ENCODE measurements at places on chromosomes 2 and 18.

DNA sequence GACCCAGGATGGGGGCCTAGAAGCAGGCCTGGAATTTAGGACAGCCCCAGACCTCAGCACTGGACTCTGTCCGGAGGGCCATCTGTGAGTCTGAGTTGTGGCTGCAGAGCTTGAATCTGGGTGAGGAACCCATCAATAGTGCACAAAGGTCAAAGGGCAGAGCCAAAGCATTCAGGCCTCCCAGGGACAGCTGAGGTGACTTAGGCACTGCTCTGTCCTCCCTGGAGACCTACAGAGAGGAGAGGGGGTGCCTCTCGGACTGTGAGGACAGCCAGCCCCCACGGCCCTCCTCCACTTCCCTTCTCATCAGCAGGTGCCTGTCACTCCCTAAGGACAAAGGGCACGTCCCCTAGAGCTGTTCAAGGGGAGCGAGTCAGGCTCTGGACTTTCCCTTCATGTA lies 25.1 kb upstream of the PRLH start:
- DNase-seq, result peak; percentile 39

- DNase-seq, result no peak
Measured at GRCh38 chr2:100383306-100383705, 34.2 kb downstream of the CHST10 start.

GRCh38 chr2:147141930-147142329 lies 702.9 kb upstream of the ACVR2A start:
- DNase-seq, result peak; percentile 9

DNA sequence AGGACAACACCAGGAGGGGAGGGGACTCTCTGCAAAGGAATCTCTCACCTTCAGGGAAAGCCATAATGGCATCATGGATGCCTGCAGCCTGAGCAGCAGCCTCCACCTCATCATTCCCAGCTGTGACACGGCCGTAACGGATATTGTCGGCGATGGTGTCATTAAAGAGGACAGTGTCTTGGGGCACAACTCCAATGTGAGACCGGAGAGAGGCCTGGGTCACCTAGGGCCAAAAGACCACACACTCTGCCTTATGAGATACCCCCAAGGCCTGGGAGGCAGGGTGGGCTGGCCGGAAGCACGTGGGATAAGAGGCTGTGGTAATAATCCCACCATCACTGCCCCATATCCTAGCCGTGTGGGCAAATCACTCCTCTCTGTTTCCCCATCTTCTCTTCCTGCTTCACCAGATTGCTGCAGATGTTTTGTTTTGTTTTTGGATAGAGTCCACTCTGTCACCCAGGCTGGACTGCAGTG lies 4.3 kb downstream of the ZFAND2B start:
- no peak for DNase-seq

GRCh38 chr18:74457043-74457724 lies at the start of gene DIPK1C:
Gene DIPK1C, minus strand, starts transcription at chr18:74457308. Its CDS starts 49 bp downstream, at chr18:74457259.
- DNase-seq, result peak; percentile 82

DNA sequence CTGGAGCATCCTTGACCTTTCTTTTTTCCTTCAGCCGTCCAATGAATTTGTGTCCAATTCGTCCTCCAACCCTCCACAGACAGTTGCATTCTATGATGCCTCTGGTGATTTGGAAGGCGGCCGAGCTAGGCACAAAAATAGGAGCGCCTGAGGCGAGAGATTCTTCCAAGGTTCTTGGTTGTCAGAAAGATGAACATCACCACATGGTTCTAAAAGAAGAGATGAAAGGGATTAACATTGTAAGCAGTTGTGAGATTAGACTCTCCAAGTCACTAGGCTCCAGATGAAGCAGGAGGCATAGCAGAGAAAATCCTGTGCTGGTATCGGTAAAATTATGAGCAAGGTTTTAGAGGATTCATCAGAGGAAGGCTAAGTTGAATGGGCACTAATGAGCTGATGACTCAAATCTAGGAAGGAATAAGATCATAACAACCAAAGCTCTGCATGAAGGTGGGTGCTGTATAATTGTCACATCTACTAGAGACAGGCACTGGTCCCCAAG lies 75.4 kb upstream of the MAP4K3 start:
- no peak for DNase-seq

DNA sequence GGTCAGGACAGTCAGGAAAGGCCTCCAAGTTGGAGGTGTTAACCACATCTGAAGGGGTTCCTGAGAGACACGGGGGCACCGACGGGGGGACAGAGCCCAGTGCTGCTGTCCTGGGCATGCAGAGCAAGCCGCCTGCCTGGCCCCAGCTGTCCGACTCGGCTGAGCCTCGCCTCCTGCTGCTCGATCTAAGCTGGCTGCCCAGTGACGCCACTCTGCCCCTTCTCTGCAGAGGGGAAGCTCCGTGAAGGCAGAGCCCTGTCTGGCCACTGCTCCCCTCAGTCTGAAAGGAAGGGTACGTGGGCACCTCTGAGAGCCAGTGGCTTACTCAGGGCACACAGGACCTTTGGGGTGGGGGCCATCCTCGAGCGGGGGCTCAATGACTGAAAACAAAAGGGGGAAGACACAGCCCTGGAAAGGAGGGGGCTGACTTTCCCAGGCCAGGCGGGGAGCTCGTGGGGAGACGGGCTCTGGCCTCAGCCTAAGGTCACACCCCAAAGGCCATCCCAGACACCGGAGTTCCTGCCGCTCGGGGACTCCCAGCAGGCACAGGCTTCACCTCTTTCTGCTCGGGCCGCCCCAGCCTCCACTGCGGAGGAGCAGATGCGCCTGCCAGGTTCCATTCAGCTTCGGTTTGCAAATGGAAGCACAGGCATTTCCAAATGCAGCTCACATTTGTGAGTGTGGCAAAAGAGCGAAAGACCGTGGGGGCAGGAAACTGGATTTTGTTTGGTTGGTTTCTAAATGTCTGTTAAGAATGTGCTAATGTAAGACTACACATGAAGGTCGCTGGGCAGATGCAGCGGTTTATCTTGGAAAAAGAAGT lies 136.9 kb downstream of the HDAC4 start:
- DNase-seq, result peak; percentile 70

- no peak for DNase-seq
Measured at GRCh38 chr2:200259577-200259957, 46.9 kb upstream of the SPATS2L start.

- no peak for DNase-seq
Measured at GRCh38 chr2:96120991-96121390, 4.6 kb upstream of the ADRA2B start.

DNA sequence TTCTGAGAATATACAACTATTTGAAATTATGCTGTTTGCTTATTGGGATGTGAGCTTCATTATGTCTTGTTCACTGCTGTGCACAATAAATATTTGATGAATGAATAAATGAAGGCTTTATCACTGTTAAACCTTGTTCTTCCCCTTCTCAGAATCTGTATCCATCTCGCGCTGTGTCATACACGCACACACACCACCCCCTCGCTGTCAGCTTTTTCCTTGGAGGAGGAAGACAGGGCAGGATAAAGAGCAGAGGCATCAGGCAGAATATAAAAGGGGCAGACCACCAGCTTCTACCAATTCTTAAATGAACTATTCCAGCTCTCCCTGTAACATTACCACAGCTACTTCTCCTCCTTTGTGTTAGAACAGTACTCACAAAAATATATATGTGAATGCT lies 75.0 kb downstream of the CD226 start:
- DNase-seq, result no peak

- no peak for DNase-seq
Measured at GRCh38 chr18:33115917-33116316, 324.6 kb downstream of the CCDC178 start.

GRCh38 chr2:219541611-219542180 lies 1.9 kb downstream of the CHPF start:
- peak; percentile 96 for DNase-seq

DNA sequence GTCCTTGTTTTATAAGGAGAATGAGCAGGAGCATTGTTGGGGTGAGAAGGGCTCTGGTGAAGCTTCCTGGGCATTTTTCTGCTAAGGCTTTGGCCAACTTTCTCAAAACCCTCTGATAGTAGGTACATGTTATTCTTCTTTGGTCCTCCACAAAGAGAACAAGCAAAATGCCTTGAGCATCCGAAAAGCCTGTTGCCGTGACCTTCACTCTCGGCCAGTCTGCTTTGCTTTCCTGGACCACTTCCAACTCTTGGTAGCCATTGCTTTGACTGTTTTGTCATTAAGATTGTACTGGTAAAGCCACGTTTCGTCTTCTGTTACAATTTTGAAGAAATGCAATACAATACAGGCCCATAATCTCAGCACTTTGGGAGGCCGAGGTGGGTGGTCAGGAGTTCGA lies 27.4 kb upstream of the ALLC start:
- no peak for DNase-seq

All from H7 (cell line).